ENCODE measurements at places on chromosomes 2 and 18. TPM values are rescaled to one million over a fixed set of nuclear protein-coding genes. Genes with fewer than 3 reads are reported as not detected.

The SP3 gene
- polyA plus RNA-seq = 27.7 TPM

The C2orf72 gene
- polyA plus RNA-seq = not detected

The GPR45 gene
- not detected for polyA plus RNA-seq

The NDUFB3 gene
- polyA plus RNA-seq = 253 TPM

The NOL4 gene
- polyA plus RNA-seq = not detected

The REG1B gene
- polyA plus RNA-seq = not detected

The TWIST2 gene
- 253 TPM for polyA plus RNA-seq

The CNGA3 gene
- 0.30 TPM for polyA plus RNA-seq

GRCh38 chr2:23793476-23793875 is 133.4 kb downstream of the ATAD2B start:
- H3K27me3 ChIP-seq = no peaks in the 10 kb centered on the region
- H3K4me1 ChIP-seq = peaks cover 11% of the 10 kb centered on the region
- no peaks in the 10 kb centered on the region for H3K36me3 ChIP-seq

GRCh38 chr2:53545604-53546003 is 222.0 kb upstream of the CHAC2 start:
- H3K36me3 ChIP-seq = no peaks in the 10 kb centered on the region
- no peak for DNase-seq
- H3K4me1 ChIP-seq = no peaks in the 10 kb centered on the region
- no peaks in the 10 kb centered on the region for H3K27me3 ChIP-seq

- H3K27ac ChIP-seq = no peak overlapping the region
- no peaks in the 10 kb centered on the region for H3K36me3 ChIP-seq
- H3K4me3 ChIP-seq = no peak overlapping the region
- H3K4me1 ChIP-seq = peaks cover 11% of the 10 kb centered on the region
- no peaks in the 10 kb centered on the region for H3K27me3 ChIP-seq
- peak; percentile 65 for DNase-seq
These were observed 212.1 kb upstream of the NCKAP5 start for GRCh38 chr2:133780099-133780996.

DNA sequence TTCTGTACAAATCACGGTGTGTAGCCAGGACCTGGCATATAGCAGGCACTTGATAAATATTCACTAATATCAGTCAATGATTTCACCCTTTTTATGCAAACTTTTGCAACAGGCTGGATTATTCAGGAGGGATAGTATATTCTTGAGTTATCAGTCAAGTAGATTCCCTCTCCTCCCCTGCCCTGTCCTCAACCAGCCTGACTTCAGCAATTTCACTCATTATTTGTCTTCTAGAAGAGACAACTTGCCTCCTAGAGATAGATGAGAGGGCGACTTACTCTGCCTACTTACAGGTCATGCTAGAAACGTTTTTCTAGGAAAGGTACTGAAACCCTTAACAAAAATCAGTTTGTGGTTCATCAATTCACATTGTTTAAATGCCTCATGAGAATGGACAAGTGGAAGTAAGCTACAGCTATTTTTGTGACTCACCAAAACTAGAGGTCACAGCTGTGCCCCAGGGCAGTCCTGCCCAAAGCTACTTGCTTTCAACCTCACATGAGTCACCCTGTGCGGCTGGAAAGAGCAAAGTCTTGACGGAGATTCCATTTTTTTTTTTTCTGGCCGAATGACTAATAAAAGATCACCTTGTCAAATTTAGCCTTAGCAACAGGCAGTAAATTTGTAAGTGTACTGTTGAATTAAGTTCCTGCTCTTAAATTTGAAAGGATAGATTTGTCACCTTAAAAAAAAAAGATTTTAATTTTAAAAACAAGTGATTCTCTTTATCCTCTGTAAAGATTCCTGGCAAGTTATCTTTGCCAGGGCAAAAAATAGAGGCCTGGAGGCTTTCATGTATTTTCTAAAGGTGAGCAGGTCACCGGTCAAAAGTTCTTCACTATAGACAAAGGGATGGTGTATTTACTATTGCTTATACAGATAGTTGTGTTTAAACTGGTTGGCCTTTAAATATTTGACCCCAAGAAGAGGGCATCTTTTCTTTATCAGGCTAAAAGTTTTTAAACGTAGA is 109.0 kb upstream of the SLC35G4 start:
- peak overlapping the region; percentile 44 for H3K27ac ChIP-seq
- H3K4me3 ChIP-seq = no peak overlapping the region
- H3K36me3 ChIP-seq = no peaks in the 10 kb centered on the region
- peaks cover 40% of the 10 kb centered on the region for H3K4me1 ChIP-seq
- no peaks in the 10 kb centered on the region for H3K27me3 ChIP-seq

GRCh38 chr2:1478311-1479305 is 65.3 kb downstream of the TPO start:
- no peak for DNase-seq
- no peak overlapping the region for H3K27ac ChIP-seq
- no peaks in the 10 kb centered on the region for H3K4me1 ChIP-seq
- H3K4me3 ChIP-seq = no peak overlapping the region

- no peak overlapping the region for H3K4me3 ChIP-seq
- no peaks in the 10 kb centered on the region for H3K27me3 ChIP-seq
- peaks cover 6% of the 10 kb centered on the region for H3K4me1 ChIP-seq
- H3K27ac ChIP-seq = no peak overlapping the region
- no peaks in the 10 kb centered on the region for H3K36me3 ChIP-seq
- DNase-seq = no peak
These were observed 75.3 kb upstream of the PPP1CB start for GRCh38 chr2:28676152-28676835.

DNA sequence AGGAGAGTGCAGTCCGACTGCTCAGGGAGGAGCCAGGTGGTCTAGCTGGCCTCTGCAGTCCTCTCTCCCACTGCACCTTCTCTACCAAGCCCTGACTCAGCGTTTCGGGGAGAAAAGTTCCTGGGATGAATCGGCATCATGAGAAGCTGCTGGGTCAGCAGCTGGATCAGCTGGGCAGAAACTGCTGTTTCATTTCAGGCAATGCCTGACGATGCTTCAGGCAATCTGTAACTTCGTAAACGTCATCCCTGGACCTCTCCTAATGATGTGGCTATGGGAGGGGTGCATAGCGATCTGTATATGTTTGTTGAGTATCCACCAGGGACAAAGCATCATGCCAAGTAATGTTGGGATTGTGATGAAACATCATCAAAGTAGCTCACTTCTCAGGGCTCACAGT is 20.7 kb downstream of the LIPG start:
- DNase-seq = peak; percentile 57
- H3K4me1 ChIP-seq = no peaks in the 10 kb centered on the region
- H3K4me3 ChIP-seq = no peak overlapping the region
- peaks cover 31% of the 10 kb centered on the region for H3K27me3 ChIP-seq

GRCh38 chr2:168998609-168999211 is 32.4 kb downstream of the ABCB11 start:
- no peaks in the 10 kb centered on the region for H3K27me3 ChIP-seq
- no peak for DNase-seq
- H3K36me3 ChIP-seq = no peaks in the 10 kb centered on the region
- no peak overlapping the region for H3K27ac ChIP-seq

- no peak overlapping the region for H3K4me3 ChIP-seq
- H3K4me1 ChIP-seq = no peaks in the 10 kb centered on the region
- no peak overlapping the region for H3K27ac ChIP-seq
- peaks cover 24% of the 10 kb centered on the region for H3K27me3 ChIP-seq
- no peak for DNase-seq
These were observed 147.8 kb upstream of the ZNF236 start for GRCh38 chr18:76674596-76674995.

- peaks cover 37% of the 10 kb centered on the region for H3K36me3 ChIP-seq
- DNase-seq = peak; percentile 90
- H3K4me3 ChIP-seq = peak overlapping the region; percentile 96
- peaks cover 35% of the 10 kb centered on the region for H3K4me1 ChIP-seq
- H3K27ac ChIP-seq = peak overlapping the region; percentile 92
These were observed 1.1 kb downstream of the LMAN1 start for GRCh38 chr18:59357928-59358327.

DNA sequence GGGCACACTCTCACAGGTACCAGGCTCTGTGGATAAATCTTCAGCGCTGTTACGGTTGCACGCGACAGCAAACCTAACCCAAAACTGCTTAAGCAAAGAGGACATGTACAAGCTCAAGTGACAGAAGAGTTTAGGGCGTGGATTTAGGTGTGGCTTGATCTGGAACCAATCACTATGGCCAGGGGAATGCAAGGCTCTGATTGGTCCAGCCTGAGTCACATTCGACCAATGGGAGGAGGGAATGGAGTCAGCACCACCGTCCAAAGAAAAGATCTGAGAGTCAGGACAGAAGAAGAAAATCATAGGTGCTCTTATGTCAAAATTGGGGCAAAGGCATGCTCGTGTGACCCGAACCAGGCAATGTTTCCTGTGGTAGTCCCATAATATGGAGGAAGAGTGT is 139.0 kb downstream of the TRIM43 start:
- no peaks in the 10 kb centered on the region for H3K36me3 ChIP-seq
- H3K27ac ChIP-seq = no peak overlapping the region
- no peaks in the 10 kb centered on the region for H3K4me1 ChIP-seq
- H3K4me3 ChIP-seq = no peak overlapping the region
- peak; percentile 2 for DNase-seq
